A549 treated with CORT108297 at 1 μM for 4 hours (cell line): ENCODE measurements at places on chromosomes 1 and 21. TPM values are rescaled to one million over a fixed set of nuclear protein-coding genes. Genes with fewer than 3 reads are reported as not detected.

The IFNLR1 gene
- 0.80 to 1.3 TPM (median 0.99 TPM) in 5 replicates for total RNA-seq

The ATF3 gene
- total RNA-seq, result 24.9 to 41.0 TPM (median 38.6 TPM) in 5 replicates

The S1PR1 gene
- total RNA-seq, result 0.05 to 0.13 TPM (median 0.06 TPM) in 5 replicates

The PPFIA4 gene
- total RNA-seq, result 0.33 to 0.52 TPM (median 0.44 TPM) in 5 replicates

The SKI gene
- total RNA-seq, result 19.2 to 25.3 TPM (median 23.3 TPM) in 5 replicates

The CCDC27 gene
- total RNA-seq, result not detected in 5 replicates

The CLCA1 gene
- not detected in 5 replicates for total RNA-seq

The NGF gene
- 2.9 to 4.7 TPM (median 3.2 TPM) in 5 replicates for total RNA-seq

The HMCN1 gene
- total RNA-seq, result 0.02 to 0.13 TPM (median 0.06 TPM) in 5 replicates

The DENND2C gene
- 0.29 to 0.57 TPM (median 0.39 TPM) in 5 replicates for total RNA-seq

The MRTO4 gene
- total RNA-seq, result 67.4 to 74.9 TPM (median 67.9 TPM) in 5 replicates

The GPR161 gene
- 9.5 to 17.8 TPM (median 15.2 TPM) in 5 replicates for total RNA-seq

The TMEM82 gene
- not detected in 5 replicates for total RNA-seq

The MATN1 gene
- total RNA-seq, result 0.03 to 0.15 TPM (median 0.06 TPM) in 4 of 5 replicates, not detected in the other

The OR2T29 gene
- not detected in 5 replicates for total RNA-seq

The CACNA1S gene
- 0.01 TPM in 1 of 5 replicates, not detected in the others for total RNA-seq

The FYB2 gene
- total RNA-seq, result not detected in 5 replicates

The GPA33 gene
- total RNA-seq, result not detected in 5 replicates

The CRABP2 gene
- 10.1 to 14.1 TPM (median 11.0 TPM) in 5 replicates for total RNA-seq

The GSTM4 gene
- total RNA-seq, result 8.7 to 10.2 TPM (median 9.7 TPM) in 5 replicates

The TMPRSS3 gene
- 0.14 to 0.42 TPM (median 0.19 TPM) in 5 replicates for total RNA-seq

The RWDD3 gene
- 9.4 to 11.7 TPM (median 10.8 TPM) in 5 replicates for total RNA-seq
